ENCODE measurements at places on chromosomes 3 and 15.

DNA sequence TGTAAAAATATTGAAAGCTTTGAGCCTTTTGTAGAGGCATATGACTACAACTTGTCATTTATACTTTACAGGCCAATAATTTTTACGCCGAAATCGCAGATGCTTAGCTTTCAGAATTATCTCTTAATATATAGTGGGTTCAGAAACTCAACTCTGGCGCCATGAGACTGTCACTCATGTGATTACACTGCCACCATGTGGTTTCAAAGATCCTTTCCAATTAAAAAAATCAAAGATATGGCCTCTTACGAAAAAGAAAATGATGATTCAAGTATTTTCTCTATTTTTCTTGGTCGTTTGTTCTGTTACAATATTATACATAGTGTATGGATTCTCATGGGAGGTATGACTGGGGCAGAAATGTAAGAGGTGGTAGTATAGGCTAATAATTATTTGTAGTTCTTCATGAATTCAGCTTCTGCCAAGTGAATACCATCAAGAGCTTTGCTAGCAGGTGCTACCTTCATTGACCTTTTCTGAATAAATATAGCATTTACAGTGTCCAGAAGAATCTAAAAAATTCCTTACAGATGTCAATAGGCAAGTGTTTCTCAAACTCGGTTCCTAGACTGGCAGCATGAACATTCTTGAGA is 751.7 kb upstream of the GOLIM4 start:
- no peak for DNase-seq

- DNase-seq: no peak
Measured at GRCh38 chr3:36877930-36878685, 66.7 kb downstream of the TRANK1 start.

DNA sequence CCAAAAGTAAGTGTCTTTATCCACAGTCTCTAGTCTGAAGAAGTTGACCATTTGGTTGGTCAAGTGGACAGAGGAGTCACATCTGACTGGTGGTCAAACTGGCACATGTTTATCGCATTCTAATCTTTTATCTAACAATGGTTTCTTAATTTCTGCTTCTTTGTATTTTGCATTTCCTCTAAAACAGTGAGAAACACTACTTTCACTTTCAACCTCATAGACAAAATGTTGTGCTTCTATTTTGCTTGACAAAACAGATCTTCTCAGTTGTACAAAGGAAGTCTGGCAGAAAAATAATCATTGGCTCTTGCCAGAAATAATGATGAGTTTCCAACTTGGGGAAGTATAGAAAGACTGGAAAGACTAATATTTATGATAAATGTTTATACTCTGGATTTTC is 103.9 kb downstream of the MME start:
- DNase-seq: no peak

GRCh38 chr3:167691366-167691765 is 37.6 kb upstream of the WDR49 start:
- no peak for DNase-seq

GRCh38 chr15:94259863-94260262 is 28.5 kb downstream of the MCTP2 start:
- no peak for DNase-seq

- DNase-seq: no peak
Measured at GRCh38 chr3:195020921-195021320, 250.0 kb downstream of the XXYLT1 start.

All from mucosa of gallbladder (tissue), 1 donor.